ENCODE measurements at places on chromosomes 5 and 9.
A peak's percentile ranks its signal among the peaks of the same experiment; 100 is the strongest.

- DNase-seq: peak; percentile 38
Measured at GRCh38 chr9:34612788-34613390, 992 bp upstream of the RPP25L start.

GRCh38 chr5:80190960-80191359 is 64.9 kb downstream of the SERINC5 start:
- no peak for DNase-seq

DNA sequence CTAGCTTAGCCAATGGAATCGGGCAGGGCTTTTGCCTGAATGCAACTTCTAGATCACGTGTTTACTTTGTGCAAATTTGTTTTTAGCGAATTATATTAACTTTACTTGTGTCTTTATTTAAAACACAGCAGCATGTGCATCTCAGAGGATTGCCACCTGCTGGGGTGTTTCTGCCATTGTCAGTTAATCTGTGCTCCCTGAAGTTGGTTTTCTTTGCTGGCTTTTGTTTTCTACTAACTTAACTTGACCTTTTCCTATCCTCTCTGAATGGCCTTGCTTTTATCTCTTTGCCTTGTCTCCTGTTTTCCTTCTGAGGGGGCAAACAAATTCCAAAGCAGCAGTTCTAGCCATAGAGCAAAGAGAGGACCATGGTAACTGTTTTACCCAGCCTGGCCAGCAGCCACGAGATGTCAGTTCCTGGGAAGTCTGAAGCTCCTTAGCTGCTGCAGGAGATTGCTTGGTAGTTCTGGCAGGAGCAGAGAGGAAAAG is 67.6 kb downstream of the ARHGEF28 start:
- DNase-seq: no peak

DNA sequence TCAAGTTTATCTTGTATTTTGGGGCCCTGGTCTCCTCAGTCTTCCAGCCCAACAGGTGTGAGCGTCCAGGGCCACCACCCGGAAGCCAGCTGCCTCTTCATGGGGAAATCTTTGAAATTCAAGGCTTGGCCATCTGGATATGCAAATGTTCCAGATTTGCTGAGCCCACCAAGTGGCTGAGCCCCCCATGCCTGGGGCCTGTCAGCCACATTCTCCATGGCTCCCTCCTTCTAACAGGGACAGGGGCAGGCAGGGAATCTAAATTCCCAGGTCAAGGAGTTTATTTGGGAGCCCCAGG is 14.2 kb upstream of the CXXC5 start:
- DNase-seq: no peak

DNA sequence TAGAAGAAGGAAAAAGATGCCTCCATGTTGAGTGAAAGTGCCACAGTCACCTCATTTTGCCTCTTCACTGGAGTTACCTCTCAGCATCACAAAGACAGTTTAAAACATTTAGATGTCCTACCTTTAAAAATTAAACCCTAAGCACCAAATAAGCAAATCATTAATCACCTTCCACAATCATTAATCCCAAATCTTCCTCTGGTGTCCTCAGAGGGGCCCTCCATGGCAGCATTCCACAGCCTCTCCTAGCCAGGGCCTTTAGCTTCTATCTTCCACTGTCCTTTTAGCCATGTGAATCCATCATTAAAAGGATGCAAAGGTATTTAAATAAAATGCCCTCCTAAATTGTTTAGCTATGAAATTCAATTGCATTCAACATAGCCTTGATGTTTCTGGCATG is 310.8 kb downstream of the PDE4D start:
- DNase-seq: no peak

- DNase-seq: no peak
Measured at GRCh38 chr5:38515646-38516045, 40.8 kb downstream of the LIFR start.

- no peak for DNase-seq
Measured at GRCh38 chr9:86940774-86941173, 6.5 kb downstream of the GAS1 start.

- DNase-seq: no peak
Measured at GRCh38 chr5:43482490-43483297, 971 bp downstream of the TMEM267 start.

GRCh38 chr9:38278931-38279679 is 113.4 kb upstream of the ALDH1B1 start:
- DNase-seq: no peak

DNA sequence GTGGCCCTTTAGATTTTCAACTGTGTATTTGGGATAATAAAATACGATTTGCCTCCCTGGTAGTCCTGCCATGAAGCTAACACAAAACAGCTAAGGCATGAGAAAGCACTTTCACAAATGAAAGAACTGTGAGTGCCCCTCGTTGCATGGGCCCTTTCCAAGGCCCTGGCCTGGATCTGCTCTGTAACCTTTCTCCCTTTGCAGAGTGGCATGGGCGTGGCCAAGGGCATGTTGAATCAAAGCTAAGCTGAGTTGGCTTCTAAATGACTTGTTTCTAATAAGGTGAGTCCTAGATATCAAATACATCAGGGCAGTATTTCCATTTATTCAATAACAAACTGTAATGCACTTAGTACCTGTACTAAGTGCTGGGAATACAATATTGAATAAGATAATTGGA is 78.7 kb upstream of the PTPN3 start:
- no peak for DNase-seq

GRCh38 chr5:169083394-169084018 is 217.4 kb downstream of the SLIT3 start:
- DNase-seq: no peak

GRCh38 chr5:114447084-114447773 is 85.4 kb downstream of the KCNN2 start:
- DNase-seq: no peak

GRCh38 chr5:120098902-120099535 is 365.1 kb upstream of the PRR16 start:
- DNase-seq: no peak

GRCh38 chr9:68970151-68970550 is 43.8 kb downstream of the PRKACG start:
- DNase-seq: no peak

All from activated naive CD4-positive, alpha-beta T cell (primary cell).